Activated effector memory CD4-positive, alpha-beta T cell treated with anti-CD3 and anti-CD28 coated beads, Interleukin-2, amount 50 U/mL, for 16 hours (primary cell): ENCODE measurements at places on chromosomes 12 and 14.

DNA sequence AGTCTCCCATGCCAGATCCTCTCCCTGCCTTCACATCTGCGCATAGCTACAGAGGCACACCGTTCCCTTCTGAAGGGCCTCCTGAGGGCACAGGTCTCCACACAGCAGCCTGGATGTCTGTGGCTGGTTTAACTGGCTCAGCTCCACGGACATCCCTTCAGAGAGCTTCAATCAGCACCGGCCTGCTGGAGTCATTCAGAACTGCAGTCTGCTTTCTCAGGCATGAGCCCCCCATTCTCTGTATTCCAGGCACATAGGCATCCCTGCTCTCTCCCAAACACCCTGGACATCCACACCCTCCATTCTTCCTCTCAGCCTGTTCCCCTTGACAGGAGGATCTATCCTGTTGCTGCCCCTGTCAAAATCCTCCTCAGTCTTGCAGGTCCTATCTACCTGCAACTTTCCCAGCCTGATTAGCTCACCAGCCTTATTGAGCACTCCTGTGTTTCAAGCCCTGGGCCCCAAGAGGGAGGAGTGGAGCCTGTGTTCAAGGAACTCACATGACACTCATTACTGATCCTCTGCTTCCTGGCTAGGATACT is 2.9 kb upstream of the DHRS2 start:
- DNase-seq = no peak

DNA sequence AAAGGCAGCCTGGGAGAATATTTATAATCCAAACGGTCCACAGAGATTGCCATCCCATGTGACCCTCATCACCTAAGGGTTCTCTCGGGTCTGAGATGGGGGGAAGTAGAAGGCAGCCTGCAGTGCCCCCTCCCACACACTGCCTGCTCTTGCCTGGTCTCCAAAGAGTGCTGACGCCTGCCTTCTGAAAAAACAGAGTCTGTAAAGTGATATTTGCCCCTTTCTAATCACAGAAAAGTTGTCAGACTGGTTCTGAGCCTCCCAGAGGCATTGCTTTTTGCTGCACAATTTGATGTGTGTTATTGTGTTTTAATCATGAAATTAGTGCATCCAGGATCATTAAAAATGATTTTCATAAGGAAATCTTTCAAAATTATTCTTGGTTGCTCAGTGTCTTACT is 59.2 kb downstream of the TMEM30B start:
- no peak for DNase-seq

- peak; percentile 75 for DNase-seq
These were observed 6.5 kb downstream of the NECAP1 start for GRCh38 chr12:8088574-8088973.

GRCh38 chr12:83153177-83153576 is 466.5 kb downstream of the TMTC2 start:
- DNase-seq = no peak

GRCh38 chr12:83158613-83159207 is 472.0 kb downstream of the TMTC2 start:
- DNase-seq = no peak
